Smooth muscle cell of the brain vasculature (primary cell): ENCODE measurements at places on chromosomes 7 and 10.

GRCh38 chr10:47159361-47160260 lies 140.4 kb upstream of the GDF10 start:
- DNase-seq, result no peak

- DNase-seq, result no peak
Observed at GRCh38 chr10:69057261-69057950, 30.5 kb upstream of the SRGN start.

GRCh38 chr10:90788968-90789367 lies 68.9 kb downstream of the HTR7 start:
- DNase-seq, result no peak

- no peak for DNase-seq
Observed at GRCh38 chr7:33882950-33883670, 22.2 kb upstream of the BMPER start.
